ENCODE measurements at places on chromosomes 12 and 14. TPM values are rescaled to one million over a fixed set of nuclear protein-coding genes. Genes with fewer than 3 reads are reported as not detected.

MYO1H gene
- not detected for total RNA-seq

SMCO2 gene
- 0.50 TPM for total RNA-seq

PITPNM2 gene
- total RNA-seq, result 9.1 TPM

AQP2 gene
- not detected for total RNA-seq

ASCL4 gene
- not detected for total RNA-seq

PTPN21 gene
- 7.5 TPM for total RNA-seq

MEG3 gene
- total RNA-seq, result 12.7 TPM

RAPGEF3 gene
- total RNA-seq, result 43.9 TPM

TSPAN11 gene
- 3.2 TPM for total RNA-seq

TPPP2 gene
- total RNA-seq, result not detected

FAM90A1 gene
- total RNA-seq, result not detected

NRL gene
- 0.57 TPM for total RNA-seq

RFLNA gene
- 5.8 TPM for total RNA-seq

PAPLN gene
- 1.1 TPM for total RNA-seq

GPX2 gene
- not detected for total RNA-seq

RND1 gene
- 0.57 TPM for total RNA-seq

NPFF gene
- not detected for total RNA-seq

GLI1 gene
- not detected for total RNA-seq

FOXN4 gene
- total RNA-seq, result not detected

GUCY2C gene
- total RNA-seq, result not detected

TAS2R42 gene
- not detected for total RNA-seq

TAS2R9 gene
- total RNA-seq, result 0.13 TPM

All from thoracic aorta endothelial cell (primary cell).